Naive thymus-derived CD8-positive, alpha-beta T cell (primary cell): ENCODE measurements at places on chromosomes 3 and 15.

DNA sequence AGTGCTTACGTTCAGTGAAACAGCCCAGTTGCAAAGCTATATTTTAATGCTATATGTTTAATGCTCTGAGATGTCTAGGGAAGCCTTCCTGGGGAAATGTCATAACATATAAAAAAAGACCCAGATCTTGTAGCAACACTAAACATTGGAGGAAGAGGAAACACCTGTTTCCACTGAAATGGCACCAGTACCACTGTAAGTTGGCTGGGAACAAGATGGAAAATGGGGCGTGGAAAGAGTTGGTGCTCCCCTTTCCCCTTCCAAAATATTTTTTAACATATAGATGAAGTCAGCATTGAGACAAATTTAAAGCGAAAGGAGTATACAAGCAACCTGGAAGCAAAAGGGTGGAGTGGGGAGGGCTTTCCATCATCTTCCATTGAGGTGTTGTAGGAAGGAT lies 289.9 kb upstream of the COL8A1 start:
- DNase-seq = no peak

DNA sequence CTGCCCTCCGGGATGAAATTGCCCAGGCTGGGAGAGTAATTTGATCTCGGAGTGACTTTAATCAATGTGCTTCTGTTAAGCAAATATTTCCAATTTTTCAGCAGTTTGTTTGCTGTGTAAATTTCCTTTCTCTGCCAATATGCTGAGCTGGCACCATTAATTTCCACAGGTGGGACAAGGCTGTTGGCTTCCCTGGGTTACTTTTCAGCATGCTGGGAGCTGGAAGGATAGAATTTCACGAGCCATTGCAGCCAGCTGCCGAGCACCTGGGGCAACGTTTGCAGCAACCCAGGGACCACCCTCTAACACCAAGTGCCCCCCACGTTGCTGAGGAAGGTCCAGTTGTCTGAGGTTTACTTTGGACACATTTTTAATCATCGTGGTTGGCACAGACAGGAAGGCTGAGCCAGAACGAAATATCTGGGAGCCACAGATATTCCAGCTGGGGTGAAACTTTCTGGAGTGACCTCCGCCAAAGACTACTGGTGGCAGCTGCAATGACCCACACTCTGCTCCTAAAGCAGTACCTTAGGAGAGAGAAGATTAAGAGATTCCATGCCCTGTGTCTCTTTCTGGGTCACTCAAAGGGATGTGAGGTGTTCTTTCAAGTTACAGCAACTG lies 293.3 kb upstream of the RGMA start:
- DNase-seq = no peak

- no peak for DNase-seq
Measured at GRCh38 chr3:159896543-159896942, 92.1 kb upstream of the IL12A start.

DNA sequence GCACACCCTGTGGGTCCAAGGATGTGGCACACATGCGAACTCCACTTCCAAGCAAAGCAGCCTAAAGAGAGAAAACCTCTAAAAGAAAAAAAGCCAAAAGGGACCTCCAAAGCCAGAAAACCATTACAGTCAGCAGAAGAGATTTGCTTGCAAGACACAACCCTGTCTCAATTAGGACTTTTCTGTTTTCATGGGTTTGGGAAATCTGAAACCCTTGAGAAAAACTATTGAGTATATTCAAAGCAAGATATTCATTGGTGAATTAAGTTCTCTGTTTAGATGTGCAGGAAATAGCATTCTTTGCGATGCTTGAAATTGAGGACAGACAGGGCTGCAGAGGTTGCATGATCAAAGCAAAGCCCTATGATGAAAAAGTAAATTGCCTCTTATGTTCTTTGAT lies 10.2 kb upstream of the LDHAL6B start:
- no peak for DNase-seq

- DNase-seq = no peak
Measured at GRCh38 chr15:92921215-92922131, 21.3 kb downstream of the CHD2 start.

GRCh38 chr3:48612309-48612708 lies 2.9 kb upstream of the UQCRC1 start:
- no peak for DNase-seq

DNA sequence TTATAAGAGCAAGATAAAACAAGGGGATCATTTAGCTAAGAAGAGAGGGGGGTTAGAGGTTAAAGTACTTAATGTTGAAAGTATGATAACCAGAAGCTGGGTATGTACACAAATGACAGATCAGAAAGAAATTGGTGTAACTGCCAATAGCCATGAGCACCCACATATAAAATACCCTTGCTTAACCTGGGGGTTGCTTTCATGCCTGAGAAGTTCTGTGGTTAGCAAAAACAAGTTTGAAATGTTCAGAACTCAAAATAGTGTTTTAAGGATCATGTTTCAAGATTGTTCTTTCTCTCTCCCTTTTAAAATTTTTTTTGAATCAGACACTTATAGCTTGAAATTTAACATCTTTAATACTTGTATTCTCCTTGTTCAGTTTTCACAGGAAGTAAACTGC lies 321.4 kb upstream of the GBE1 start:
- DNase-seq = no peak

- no peak for DNase-seq
Measured at GRCh38 chr3:127043041-127043641, 60.2 kb downstream of the PLXNA1 start.
